ENCODE measurements at places on chromosomes 6 and 20.
A peak's percentile ranks its signal among the peaks of the same experiment; 100 is the strongest.

DNA sequence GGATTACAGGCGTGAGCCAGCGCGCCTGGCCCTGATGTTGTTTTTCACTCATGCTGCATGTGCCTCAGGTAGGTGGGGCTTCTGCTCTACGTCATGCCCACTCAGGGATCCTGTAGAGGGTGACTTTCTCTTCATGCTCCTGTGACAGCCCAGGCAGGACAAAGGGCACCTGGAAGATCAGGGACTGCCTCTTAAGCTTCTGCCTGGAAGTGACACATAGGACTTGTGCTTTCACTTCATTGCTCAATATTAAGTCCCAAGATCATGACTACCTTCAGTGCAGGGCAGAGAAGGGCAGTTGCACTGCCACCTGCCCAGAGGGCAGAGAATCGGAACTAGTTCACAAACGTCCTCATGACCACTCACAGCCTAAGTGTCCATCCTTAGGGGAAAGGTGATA is 249.5 kb upstream of the SULF2 start:
- no peak for DNase-seq

DNA sequence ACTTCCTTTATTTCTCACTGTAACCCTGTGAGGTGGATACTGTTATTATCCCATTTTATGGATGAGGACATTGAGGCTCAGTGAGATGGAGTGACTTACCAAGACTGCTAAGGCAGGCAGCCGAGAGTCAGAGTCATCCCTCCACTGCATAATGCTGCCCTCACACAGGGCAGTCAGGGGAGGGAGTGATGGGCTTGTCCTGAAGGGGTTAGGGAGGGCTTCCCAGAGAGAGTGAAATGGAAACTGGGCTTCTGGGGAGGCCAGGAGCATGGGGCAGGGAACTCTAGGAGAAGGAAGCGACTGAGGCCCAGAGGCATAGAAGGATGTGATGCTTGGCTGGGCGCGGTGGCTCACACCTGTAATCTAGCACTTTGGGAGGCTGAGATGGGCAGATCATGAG is 31.1 kb downstream of the TM9SF4 start:
- no peak for DNase-seq

GRCh38 chr6:77205936-77206335 is 257.4 kb downstream of the HTR1B start:
- peak; percentile 6 for DNase-seq

DNA sequence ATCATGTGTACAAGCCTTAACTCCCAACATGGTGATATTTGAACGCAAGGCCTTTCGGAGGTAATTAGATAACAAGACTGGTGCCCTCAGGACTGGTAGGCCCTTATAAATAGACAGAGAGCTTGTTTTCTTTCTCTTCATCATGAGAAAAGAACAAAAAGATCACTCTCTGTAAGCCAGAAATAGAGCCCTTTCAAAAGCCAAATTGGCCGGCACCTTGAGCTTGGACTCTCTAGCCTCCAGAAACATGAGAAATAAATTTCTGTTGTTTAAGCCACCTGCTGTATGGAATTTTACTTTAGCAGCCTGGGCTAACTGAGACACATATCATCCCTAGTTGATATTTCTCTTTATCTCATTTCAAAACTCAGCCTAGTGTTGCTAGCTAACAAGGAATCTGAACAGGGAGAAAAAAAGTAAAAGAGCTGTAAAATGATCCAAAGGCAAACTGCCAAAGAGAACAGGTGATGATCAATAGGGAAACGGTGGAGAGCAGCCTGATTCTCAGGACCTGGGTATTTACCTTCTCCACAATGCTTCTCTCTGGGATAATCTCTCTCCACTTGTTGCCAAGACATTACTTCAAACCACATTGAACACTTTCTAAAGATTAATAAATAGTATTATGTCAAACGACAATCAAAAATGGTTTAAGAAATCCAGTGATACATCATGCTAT is 6.1 kb downstream of the COL21A1 start:
- no peak for DNase-seq

DNA sequence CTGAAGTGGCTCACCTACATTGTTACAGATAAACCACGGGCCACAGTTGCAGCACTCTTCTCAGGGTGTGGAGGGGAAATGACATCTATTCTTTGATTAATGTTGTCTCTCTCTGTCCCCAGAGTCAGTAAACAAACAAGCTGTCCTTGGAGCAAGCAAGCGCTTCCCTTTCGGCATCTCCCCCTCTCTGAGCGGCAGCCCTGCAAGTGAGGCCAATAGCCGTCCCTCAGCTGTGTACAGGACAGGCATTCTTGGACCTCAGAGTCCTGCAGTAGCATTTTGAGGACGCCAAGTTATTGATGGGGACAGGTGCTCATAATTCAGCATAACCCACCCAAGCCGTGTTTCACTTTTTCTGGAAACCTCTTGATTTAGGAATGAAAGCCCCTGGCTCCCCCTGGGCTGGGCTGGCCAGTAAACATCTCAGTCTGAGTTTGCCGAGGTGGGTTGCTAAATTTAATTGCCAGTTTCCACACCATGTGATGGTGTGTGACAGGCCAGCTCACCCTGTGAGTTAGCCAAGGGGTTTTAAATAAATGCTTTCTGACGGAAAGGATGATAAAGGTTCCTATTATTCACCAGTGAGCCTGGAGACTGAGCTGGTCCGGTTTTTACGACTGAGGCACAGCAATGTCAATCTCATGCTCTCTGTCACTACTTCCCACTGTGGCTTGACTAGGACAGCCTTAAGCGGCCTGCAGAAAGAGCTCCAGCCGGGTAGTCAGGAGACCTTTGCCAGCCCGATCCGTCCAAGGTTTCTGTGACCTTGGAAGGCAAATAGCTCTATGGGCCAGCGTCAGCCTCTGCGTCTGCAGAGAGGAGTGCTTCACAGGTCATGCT is 214.8 kb upstream of the RREB1 start:
- DNase-seq = no peak

- no peak for DNase-seq
These were observed 67.0 kb downstream of the IYD start for GRCh38 chr6:150435832-150436231.

- DNase-seq = no peak
These were observed 62.5 kb downstream of the RALGAPA2 start for GRCh38 chr20:20649945-20650344.

GRCh38 chr20:45933266-45934045 is 1.0 kb upstream of the PCIF1 start:
- peak; percentile 40 for DNase-seq

DNA sequence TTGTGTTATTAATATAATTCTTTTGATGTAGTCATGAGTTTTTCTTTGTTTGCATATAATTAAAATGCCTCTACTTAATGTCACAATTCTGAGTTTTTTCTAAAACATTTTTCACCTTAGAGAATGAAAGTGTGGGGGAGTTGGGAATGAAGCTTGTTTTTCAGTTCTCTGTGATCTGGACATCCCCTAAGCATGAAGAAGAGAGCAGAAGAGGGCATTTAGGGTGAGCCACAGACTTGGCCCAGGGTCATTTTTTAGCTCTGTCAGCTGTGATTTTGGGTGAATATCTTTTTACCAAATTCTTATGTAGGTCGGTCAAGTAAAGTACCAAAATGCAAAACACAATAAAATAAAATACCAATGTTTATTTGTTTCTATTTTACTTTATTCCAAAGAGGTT is 3.9 kb downstream of the OTOR start:
- no peak for DNase-seq

GRCh38 chr6:5582762-5583161 is 321.4 kb downstream of the FARS2 start:
- DNase-seq = no peak

- DNase-seq = no peak
These were observed 33.8 kb upstream of the AIG1 start for GRCh38 chr6:143026696-143027449.

- DNase-seq = no peak
These were observed 7.8 kb downstream of the MDC1 start for GRCh38 chr6:30709101-30709868.

- no peak for DNase-seq
These were observed 19.2 kb upstream of the LMBRD1 start for GRCh38 chr6:69816026-69816425.

- no peak for DNase-seq
These were observed 991.0 kb downstream of the KIF16B start for GRCh38 chr20:15582146-15582760.

GRCh38 chr6:129130106-129130505 is 247.2 kb downstream of the LAMA2 start:
- DNase-seq = no peak

GRCh38 chr20:22819784-22820183 is 215.3 kb upstream of the SSTR4 start:
- no peak for DNase-seq

GRCh38 chr20:24909861-24910260 is 39.2 kb upstream of the CST7 start:
- DNase-seq = no peak

- no peak for DNase-seq
These were observed 8.2 kb downstream of the ARHGAP40 start for GRCh38 chr20:38609815-38610214.

GRCh38 chr6:88913471-88913870 is 49.9 kb downstream of the RNGTT start:
- DNase-seq = no peak

DNA sequence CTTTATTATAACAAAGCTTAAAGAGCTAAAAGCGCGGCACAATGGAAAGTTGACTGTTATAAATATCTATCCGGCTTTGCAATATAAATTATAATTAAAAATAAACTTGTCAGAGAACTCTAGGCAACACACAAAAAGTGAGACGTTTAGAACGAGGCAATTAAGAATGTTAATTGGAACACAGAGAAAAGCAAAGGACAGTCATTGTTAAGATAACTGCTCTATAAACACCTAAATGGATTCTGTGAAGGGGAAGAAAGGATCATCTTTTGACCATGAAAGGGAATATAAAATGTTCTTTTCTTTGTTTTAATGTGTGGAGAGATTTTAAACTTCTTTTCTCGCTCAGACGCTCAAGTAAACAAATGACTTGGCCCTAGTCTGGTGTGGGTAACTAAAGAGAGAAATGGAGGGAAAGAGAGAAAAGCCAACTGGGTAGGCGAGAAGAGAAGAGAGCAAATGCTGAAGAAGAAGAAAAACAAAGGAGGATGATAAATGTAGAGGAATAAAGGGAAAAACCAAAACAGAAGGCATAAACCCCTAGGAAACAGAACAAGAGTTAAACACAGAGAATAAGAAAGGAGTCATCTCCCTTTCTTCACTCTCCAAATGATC is 9.3 kb upstream of the SALL4 start:
- DNase-seq = no peak

GRCh38 chr6:14655201-14656061 is 537.9 kb downstream of the CD83 start:
- DNase-seq = peak; percentile 70

DNA sequence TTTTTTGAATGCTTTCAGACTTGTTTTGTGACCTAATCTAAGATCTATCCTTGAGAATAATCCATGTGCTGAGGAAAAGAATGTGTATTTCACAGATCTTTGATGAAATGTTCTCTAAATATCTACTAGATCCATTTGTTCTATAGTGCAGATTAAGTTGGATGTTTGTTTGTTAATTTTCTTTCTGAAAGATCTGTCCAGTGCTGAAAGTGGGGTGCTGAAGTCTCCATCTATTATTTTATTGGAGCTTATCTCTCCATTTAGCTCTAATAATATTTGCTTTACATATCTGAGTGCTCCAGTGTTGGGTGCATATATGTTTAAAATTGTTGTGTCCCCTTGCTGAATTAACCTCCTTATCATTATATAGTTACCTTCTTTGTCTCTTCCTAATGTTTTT is 303.6 kb downstream of the HTR1B start:
- DNase-seq = no peak

- peak; percentile 61 for DNase-seq
These were observed 33.7 kb upstream of the IYD start for GRCh38 chr6:150334790-150335783.

DNA sequence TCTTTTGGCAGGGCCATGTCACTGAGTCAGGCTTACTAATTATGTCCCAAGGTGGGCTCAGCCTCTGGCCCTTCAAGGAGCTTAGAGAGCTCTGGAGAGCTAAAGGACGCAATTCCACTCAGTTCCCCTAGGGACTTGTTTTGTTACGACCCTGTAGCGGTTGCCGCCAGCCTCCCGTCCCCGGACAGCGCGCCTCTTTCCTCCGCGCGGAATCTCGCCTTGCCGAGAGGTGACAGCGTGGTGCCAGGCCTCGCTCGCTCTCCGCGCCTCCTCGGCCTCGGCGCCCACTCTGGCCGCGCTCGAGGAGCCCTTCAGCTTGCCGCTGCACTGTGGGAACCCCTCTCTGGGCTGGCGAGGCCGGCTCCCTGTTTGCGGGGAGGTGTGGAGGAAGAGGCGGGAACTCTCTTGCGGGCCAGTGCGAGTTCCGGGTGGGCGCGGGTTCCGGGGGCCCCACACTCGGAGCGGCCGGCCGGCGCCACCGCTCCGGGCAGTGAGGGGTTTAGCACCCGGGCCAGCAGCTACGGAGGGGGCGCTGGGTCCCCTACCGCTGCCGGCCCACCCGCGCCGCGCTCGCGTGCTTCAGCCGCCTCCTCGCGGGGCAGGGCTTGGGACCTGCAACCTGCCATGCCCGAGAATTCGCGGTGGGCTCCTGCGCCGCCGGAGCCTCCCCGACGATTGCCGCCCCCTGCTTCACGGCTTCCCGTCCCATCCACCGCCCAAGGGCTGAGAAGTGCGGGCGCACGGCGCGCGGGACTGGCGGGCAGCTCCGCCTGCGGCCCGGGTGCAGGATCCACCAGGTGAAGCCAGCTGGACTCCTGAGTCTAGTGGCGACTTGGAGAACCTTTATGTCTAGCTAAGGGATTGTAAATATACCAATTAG is 9.9 kb upstream of the ZNF311 start:
- DNase-seq = no peak

DNA sequence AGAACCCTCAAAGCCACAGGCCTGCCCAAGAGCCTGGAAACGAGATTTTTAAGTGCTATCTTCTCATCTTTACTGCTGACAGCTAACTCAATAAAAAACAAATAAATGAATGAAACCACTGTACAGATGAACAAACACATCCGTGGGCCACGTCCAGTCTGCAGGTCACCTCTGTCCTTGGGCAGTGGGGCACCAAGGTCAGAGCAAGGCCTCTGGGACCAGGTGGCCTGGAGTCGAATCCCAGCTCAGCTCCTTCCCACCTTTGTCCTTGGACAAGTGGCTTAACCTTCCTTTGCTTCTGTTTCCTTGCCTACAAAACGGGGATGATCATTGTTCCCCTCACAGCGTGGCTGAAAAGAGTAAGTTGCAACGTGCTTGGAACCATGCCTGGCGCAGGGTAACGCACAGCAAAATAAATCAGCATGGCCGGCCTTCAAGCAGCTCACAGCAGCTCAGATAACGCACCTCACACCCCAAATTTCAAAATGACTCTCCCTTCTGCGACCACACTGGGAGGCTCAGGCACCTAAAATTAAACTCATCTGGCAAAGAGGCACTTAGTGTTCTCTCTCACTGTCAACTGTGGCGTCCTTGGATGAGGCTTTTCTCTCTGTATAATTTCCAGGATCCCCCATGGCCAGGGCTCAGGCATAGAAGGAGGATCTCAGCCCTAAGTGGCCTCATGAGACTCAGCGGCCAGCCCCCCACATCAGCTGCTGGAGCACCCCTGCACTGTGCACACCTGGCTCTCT is 35.7 kb downstream of the RRBP1 start:
- no peak for DNase-seq

GRCh38 chr6:112745765-112746164 is 398.6 kb downstream of the RFPL4B start:
- no peak for DNase-seq
